ENCODE measurements at places on chromosomes 13 and 19. TPM values are rescaled to one million over a fixed set of nuclear protein-coding genes. Genes with fewer than 3 reads are reported as not detected.
A peak's percentile ranks its signal among the peaks of the same experiment; 100 is the strongest.

DENND1C gene
- total RNA-seq, result 8.2 TPM

GRCh38 chr13:28406733-28407266, 88.1 kb downstream of the FLT1 start:
- no peaks in the 10 kb centered on the region for H3K4me1 ChIP-seq
- no peak for DNase-seq
- H3K27me3 ChIP-seq, result no peaks in the 10 kb centered on the region
- H3K27ac ChIP-seq, result no peak overlapping the region
- no peak overlapping the region for H3K4me3 ChIP-seq

FBXO27 gene
- 8.3 TPM for total RNA-seq

DNA sequence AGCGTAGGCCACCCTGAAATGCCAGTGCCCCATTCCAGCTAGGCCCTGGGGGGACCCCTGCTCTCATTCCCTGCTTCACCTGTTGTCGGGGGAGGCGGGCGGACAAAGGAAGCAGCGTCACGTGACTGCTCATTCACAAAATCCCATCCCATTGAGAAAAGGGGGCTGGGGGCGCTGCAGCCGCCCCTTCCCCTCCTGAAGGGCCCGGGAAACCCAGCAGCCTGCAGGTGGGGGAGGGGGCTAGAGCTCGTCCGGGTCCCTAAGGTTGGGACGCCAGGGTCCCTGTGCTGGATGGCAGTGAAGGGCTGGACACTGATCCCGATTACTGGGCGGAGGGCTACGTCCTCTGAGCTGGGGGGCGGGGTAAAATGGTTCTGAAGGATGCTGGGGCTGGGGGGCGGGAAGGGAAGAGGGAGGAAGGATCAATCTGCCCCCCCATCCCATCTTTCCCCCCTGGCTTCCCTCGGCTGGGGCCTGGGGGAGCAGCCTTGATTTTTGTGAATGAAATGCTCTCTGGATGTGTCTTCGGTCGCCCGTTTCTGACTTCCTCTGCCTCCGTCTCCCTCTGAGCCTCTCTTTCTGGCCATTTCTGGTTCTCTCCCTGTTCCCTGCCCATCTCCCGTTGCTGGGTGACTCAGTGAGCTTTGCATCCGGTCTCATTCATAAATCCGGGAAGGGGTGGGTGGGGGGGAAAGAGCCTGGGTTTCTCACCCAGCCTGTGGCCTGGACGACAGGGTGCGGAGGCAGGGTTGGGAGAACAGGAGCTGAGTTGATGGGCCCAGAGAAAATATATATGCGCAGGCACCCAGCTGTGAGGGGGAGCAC, 816 bp downstream of the SPRED3 start:
- H3K36me3 ChIP-seq, result no peaks in the 10 kb centered on the region
- H3K4me1 ChIP-seq, result peaks cover 4% of the 10 kb centered on the region
- DNase-seq, result peak; percentile 62
- H3K4me3 ChIP-seq, result peak overlapping the region; percentile 29
- no peak overlapping the region for H3K27ac ChIP-seq

GPC5 gene
- total RNA-seq, result 0.47 TPM

ZNF729 gene
- total RNA-seq, result not detected

ELL gene
- 25.2 TPM for total RNA-seq

DNA sequence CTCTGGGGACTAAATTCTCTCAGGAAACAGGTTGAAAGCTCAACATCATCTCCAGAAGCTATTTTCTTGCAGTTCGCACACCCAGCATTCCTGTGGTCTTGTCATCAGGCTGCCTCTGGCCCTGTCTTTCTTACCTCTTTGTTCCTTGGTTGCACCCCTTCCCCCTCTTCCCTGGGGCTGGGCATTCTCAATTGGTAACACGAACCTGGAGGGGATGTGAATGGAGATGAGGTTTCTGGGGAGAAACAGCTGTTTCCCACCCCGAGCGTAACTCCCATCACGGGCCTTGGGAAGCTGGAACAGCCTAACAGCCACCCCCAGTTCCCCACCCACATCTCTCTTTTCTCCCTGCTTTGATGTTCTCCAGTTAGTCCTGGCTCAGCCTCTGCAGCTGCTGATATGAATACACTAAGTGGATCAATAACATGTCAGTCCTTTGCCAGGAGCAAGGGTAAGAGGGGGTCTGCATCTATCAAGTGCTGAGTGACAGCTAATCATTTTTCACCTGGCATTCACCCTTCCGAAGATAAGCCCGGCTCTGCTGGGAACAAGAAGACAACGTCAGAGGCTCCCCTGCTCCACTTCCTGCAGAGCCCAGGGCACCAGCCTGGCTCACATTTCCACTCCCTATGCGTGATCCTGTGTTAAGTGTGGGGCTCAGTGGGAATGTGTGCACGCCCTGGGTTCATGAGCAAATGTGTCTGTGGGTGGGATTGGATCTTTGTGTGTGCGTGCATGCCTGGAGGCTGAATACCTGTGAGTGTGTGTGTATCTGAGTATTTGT, 74.0 kb upstream of the KCTD15 start:
- H3K36me3 ChIP-seq, result no peaks in the 10 kb centered on the region
- no peak overlapping the region for H3K4me3 ChIP-seq
- H3K27ac ChIP-seq, result no peak overlapping the region
- H3K27me3 ChIP-seq, result no peaks in the 10 kb centered on the region

GRCh38 chr13:26483546-26483945, 73.9 kb upstream of the WASF3 start:
- DNase-seq, result no peak
- no peak overlapping the region for H3K4me3 ChIP-seq
- H3K27ac ChIP-seq, result no peak overlapping the region

IL11 gene
- total RNA-seq, result 0.47 TPM

DNA sequence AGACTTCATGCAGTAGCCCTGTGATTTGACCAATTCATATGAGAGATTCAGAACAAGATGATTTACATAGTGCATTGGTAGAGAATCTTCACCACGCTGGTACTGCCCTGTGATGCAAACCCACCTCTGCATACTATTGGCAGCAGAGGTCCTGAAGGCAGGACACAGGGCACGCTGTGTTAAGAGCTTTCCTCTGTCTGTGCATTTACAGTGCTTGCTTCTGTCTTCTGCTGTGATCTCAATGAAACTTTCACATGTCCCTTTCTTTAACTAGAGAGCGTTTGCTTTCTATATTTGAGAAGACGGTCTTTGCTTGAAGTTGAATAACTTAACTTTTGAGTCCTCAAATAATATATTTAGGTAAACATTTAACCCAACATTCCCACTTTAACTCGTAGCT, 219.0 kb upstream of the SPRY2 start:
- no peak for DNase-seq
- H3K4me1 ChIP-seq, result peaks cover 2% of the 10 kb centered on the region

GRCh38 chr13:97475011-97475410, 41.0 kb downstream of the RAP2A start:
- no peaks in the 10 kb centered on the region for H3K36me3 ChIP-seq
- no peak overlapping the region for H3K4me3 ChIP-seq
- peak overlapping the region; percentile 77 for H3K27ac ChIP-seq
- no peaks in the 10 kb centered on the region for H3K27me3 ChIP-seq
- peak; percentile 23 for DNase-seq
- no peaks in the 10 kb centered on the region for H3K4me1 ChIP-seq

DNA sequence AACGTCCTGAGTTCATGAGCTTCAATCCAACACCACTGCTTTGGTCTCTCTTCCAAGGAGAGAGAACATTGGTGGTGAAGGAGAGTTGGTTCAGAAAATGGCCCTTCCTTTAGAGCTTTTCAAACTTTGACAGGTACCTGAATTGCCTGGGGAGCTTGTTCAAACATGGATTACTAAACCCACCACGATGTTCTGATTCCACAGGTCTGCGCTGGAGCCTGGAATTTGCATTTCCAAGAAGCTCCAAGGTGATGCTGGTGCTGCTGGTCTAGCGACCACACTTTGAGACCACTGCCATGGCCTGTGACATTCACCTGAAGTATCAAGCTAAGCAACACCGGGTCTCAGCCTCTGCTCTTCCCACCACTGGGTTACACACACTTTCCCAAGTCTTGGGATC, 60.2 kb downstream of the GSX1 start:
- H3K36me3 ChIP-seq, result no peaks in the 10 kb centered on the region
- H3K4me3 ChIP-seq, result no peak overlapping the region
- no peak for DNase-seq
- no peak overlapping the region for H3K27ac ChIP-seq
- H3K4me1 ChIP-seq, result no peaks in the 10 kb centered on the region

GRCh38 chr19:49779731-49780555, 13.1 kb downstream of the AP2A1 start:
- no peak for DNase-seq
- no peak overlapping the region for H3K4me3 ChIP-seq
- no peaks in the 10 kb centered on the region for H3K36me3 ChIP-seq
- no peaks in the 10 kb centered on the region for H3K4me1 ChIP-seq
- no peak overlapping the region for H3K27ac ChIP-seq

ZNF45 gene
- total RNA-seq, result 16.1 TPM

GRCh38 chr19:5341448-5341820, 822 bp upstream of the PTPRS start:
- no peak overlapping the region for H3K27ac ChIP-seq
- no peaks in the 10 kb centered on the region for H3K36me3 ChIP-seq

- no peaks in the 10 kb centered on the region for H3K36me3 ChIP-seq
- peak overlapping the region; percentile 79 for H3K4me3 ChIP-seq
- DNase-seq, result peak; percentile 26
- no peaks in the 10 kb centered on the region for H3K27me3 ChIP-seq
- peaks cover 26% of the 10 kb centered on the region for H3K4me1 ChIP-seq
Measured at GRCh38 chr19:17719730-17720400, 585 bp downstream of the MAP1S start.

DNA sequence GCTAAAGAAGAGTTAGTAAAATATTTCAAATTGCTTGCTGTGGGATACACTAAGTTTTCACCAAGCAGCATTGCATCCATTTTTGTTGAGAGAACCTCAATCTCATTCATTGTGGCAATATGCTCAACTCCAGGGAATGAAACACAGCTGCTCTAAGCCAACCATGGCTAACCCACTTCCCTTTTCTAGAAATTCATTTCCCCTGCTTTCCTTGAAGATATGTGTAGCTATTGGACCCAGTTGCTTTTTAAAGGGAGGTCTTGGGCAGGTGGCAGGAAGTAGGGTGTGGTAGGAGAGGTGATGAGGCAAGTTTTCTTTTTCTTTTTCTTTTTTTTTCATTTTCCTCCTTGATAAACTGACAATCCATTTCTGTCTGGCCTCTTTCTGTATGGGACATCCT, 452.2 kb downstream of the FGF14 start:
- DNase-seq, result no peak
- no peaks in the 10 kb centered on the region for H3K4me1 ChIP-seq
- no peaks in the 10 kb centered on the region for H3K27me3 ChIP-seq
- H3K36me3 ChIP-seq, result no peaks in the 10 kb centered on the region
- H3K27ac ChIP-seq, result no peak overlapping the region
- no peak overlapping the region for H3K4me3 ChIP-seq

GRCh38 chr19:55089342-55089944, 13.8 kb downstream of the EPS8L1 start:
- no peak overlapping the region for H3K27ac ChIP-seq
- H3K4me3 ChIP-seq, result no peak overlapping the region
- H3K36me3 ChIP-seq, result no peaks in the 10 kb centered on the region
- H3K27me3 ChIP-seq, result peaks cover 5% of the 10 kb centered on the region
- no peak for DNase-seq

DNA sequence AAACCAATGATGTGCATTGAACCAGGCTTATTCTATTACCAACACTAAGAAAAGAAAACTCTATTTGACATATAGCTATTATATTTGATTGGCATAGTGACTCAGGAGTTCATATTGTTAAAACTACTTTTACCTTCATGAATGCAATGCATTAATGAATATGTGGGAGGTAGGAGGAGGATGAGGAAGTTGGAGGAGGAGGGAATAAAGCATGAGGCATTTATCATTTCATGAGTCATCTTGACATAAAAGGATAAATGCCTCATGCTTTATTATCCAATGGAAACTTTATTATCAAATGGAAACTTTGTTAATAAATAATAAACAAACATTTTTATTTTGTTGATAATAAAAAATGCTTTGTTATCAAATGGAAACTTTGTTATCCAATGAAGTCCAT, 116.5 kb downstream of the SPRY2 start:
- H3K36me3 ChIP-seq, result no peaks in the 10 kb centered on the region
- H3K27me3 ChIP-seq, result no peaks in the 10 kb centered on the region
- no peaks in the 10 kb centered on the region for H3K4me1 ChIP-seq
- no peak for DNase-seq
- H3K27ac ChIP-seq, result no peak overlapping the region
- no peak overlapping the region for H3K4me3 ChIP-seq

- H3K27me3 ChIP-seq, result no peaks in the 10 kb centered on the region
- no peak overlapping the region for H3K27ac ChIP-seq
- peak; percentile 72 for DNase-seq
- H3K36me3 ChIP-seq, result no peaks in the 10 kb centered on the region
- peaks cover 2% of the 10 kb centered on the region for H3K4me1 ChIP-seq
- no peak overlapping the region for H3K4me3 ChIP-seq
Measured at GRCh38 chr13:100520936-100521850, 67.4 kb downstream of the GGACT start.

DNA sequence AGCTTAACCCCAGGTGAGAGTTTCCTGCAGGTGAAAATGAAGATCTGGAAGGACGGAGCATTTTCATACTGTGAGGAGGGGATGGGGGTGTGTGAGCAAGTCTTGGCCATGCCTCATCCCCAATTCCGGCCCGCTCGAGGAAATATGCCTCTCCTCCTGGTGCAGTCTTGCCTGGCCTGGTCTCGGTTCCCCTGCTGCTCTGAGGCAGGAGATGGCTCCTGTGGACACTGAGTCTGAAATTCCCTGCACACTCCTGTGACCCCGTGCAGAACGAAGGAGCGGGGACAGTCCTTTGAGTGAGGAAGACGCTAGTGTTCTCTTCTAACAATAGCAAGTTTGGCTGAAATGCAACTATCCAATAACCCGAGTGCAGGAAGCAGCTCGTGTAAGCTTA, 329 bp upstream of the ZNF439 start:
- DNase-seq, result peak; percentile 60
- H3K27ac ChIP-seq, result peak overlapping the region; percentile 66
- H3K4me3 ChIP-seq, result peak overlapping the region; percentile 81
- no peaks in the 10 kb centered on the region for H3K36me3 ChIP-seq
- peaks cover 3% of the 10 kb centered on the region for H3K4me1 ChIP-seq

RAB8A gene
- 75.6 TPM for total RNA-seq

FXYD3 gene
- 33.7 TPM for total RNA-seq

GRCh38 chr13:100399455-100399854, 189.1 kb downstream of the GGACT start:
- no peaks in the 10 kb centered on the region for H3K27me3 ChIP-seq
- DNase-seq, result no peak
- H3K4me1 ChIP-seq, result peaks cover 5% of the 10 kb centered on the region
- H3K27ac ChIP-seq, result no peak overlapping the region

SLITRK1 gene
- total RNA-seq, result not detected

GRCh38 chr19:21835429-21835809, 563 bp downstream of the ZNF43 start:
- peak overlapping the region; percentile 89 for H3K27ac ChIP-seq
- peaks cover 1% of the 10 kb centered on the region for H3K36me3 ChIP-seq
- DNase-seq, result no peak
- peak overlapping the region; percentile 94 for H3K4me3 ChIP-seq
- no peaks in the 10 kb centered on the region for H3K27me3 ChIP-seq
